Stomach (tissue), 19 donors: ENCODE measurements at places on chromosomes 4 and X. TPM values are rescaled to one million over a fixed set of nuclear protein-coding genes. Genes with fewer than 3 reads are reported as not detected.

DNA sequence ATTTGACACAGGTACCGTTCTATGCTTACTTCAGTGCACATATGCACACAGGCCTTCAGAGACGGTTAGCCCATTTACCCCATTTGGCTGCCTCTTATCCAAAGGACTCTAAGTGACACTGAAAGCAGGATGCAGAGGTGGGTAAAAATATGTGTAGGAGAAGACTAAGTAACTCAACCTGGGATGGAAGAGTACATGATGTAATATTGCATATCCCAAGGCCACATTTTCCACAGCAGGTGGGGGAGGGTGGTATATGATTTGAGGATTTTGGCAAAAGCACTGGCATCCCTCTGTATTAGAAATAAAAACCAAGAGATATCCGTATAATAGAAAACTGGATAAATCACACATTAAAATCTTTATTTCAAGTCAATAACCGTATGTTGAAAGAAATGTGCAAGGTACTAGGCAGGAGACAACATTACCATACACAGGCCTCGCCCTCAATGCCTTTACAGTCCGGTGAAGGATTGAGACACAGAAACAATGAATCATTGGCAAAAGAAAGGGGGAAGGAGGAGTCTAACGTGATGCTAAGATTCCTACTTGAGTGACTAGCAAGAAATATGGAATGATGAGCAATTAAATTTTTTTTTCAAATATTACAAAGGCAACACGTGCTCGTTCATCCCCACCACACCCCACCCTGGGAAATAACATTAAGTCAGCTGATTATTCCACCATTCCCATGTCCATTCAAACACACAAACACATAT, 161.0 kb upstream of the RASGEF1B start:
- DNase-seq, result no peak

- DNase-seq, result no peak
Observed at GRCh38 chr4:151922811-151923210, 162.0 kb upstream of the GATB start.

DNA sequence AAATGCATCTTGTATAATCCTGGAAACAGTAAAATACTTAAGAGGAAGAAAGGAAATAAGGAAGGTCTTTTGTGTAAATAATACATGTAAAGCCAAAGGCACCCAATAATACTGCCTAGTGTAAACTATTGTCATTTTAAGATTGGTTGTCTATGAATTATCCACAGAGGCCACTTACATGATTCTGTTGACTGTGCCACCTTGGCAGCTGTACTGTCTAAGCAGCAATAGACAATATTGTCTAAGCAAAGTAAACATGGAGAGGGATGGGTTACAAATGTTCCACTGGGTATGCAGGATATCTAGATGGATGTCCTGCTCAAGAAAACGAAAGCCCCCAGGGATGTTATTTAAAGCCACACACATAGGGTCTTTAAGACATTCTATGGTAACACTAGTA, 19.4 kb downstream of the BEND4 start:
- DNase-seq, result no peak

GRCh38 chr4:109174224-109174953, 128.1 kb downstream of the COL25A1 start:
- DNase-seq, result no peak

DNA sequence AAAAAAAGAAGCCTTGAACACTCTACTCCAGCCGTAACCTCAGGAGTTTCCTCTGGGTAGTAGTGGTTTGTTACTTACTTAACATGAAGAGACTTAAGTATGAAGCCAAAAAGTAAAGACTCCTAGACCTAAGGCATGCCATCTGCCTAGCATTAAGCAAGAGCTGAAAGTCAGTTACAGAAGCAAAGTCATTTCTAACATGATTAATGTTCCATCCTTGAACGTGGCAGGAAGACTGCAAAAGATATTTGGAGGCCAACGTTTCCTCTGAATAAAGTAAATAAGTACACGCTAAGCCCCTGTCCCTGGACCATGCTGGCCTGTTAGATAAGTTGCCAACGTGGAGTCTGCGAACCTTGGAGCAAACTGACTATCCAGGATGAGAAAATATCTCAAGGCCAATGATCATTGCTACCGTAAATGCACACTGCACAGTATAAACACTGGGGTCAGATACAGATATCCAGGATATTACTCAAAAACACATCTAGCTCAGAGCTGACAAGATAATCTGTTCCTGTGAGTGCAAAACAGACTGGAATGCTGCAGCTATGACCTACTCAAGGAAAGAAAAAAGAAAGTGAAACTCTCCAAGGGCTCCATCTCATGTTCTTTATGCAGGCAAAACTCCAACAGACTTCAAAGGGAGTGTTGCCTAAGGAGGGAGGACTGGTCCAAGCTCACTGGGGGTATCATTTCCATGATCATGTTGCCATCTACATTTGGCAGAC, 255.8 kb downstream of the COL25A1 start:
- DNase-seq, result no peak

- peak; percentile 72 for DNase-seq
Observed at GRCh38 chrX:39162322-39162735, 361.1 kb downstream of the MID1IP1 start.

DNA sequence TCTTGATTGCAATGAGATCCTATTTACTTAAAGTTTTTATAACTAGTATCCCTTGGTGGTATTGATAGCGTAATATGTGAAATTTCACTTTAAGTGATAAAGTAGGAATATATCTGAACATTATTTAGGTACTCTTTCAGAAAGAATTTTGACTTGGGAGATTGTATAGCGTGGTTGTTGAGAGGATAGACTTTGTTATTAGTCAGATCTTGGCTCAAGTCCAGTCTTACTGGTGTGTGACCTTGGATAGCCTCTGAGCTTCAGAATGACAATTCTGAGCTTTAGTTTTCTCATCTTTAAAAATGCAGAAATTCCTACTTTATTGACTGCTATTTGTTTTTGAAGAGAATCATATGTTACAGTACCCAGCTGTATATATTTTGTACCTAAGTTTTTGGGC, 32.6 kb downstream of the DCK start:
- peak; percentile 65 for DNase-seq

GRCh38 chr4:159545556-159545955, 442.7 kb downstream of the RAPGEF2 start:
- DNase-seq, result no peak

GRCh38 chrX:153888344-153888743, 2.4 kb upstream of the L1CAM start:
- DNase-seq, result no peak

LRIT3 gene
- total RNA-seq, result 1.0 TPM

MAGEA9B gene
- total RNA-seq, result not detected

C4orf50 gene
- total RNA-seq, result not detected

GRCh38 chr4:23333556-23333945, 556.3 kb downstream of the PPARGC1A start:
- no peak for DNase-seq

DNA sequence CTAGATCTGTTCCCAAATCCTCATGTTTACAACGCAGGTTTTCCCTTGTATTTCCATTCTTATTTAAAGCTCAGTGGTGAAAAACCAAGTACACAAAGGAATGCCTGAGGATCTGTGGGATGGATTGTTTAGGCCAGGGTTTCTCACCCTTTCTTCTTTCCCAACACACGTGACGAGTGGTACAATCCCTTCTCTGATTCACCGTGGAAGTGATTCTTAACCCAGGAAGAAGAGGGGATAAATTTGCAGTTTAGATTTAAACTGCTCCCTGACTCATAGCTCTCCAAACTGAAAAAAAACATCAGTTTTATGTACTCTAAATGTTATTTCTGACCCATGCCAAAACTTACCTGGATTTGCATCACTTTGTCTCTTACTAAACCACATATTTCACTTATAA, 17.0 kb downstream of the PAQR3 start:
- no peak for DNase-seq

ZNF81 gene
- total RNA-seq, result 2.0 TPM

- DNase-seq, result peak; percentile 70
Observed at GRCh38 chr4:184807797-184808712, 17.7 kb downstream of the ACSL1 start.

DNA sequence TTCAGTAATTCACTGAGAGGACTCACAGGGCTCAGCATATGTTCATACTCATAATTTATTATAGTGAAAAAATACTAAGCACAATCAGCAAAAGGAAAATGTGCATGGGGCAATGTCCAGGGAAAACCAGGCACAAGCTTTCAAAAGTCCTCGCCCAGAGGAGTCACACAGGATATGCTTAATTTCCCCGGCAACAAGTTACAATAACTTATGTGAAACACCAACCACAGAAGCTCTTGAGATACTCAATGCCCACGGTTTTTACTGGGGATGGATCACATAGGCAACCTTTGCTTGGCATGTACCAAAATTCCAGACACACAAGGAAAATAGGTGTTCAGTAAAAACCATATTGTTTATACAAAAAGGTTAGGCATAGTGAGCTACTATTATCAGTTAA, 38.5 kb upstream of the STPG2 start:
- no peak for DNase-seq

DNA sequence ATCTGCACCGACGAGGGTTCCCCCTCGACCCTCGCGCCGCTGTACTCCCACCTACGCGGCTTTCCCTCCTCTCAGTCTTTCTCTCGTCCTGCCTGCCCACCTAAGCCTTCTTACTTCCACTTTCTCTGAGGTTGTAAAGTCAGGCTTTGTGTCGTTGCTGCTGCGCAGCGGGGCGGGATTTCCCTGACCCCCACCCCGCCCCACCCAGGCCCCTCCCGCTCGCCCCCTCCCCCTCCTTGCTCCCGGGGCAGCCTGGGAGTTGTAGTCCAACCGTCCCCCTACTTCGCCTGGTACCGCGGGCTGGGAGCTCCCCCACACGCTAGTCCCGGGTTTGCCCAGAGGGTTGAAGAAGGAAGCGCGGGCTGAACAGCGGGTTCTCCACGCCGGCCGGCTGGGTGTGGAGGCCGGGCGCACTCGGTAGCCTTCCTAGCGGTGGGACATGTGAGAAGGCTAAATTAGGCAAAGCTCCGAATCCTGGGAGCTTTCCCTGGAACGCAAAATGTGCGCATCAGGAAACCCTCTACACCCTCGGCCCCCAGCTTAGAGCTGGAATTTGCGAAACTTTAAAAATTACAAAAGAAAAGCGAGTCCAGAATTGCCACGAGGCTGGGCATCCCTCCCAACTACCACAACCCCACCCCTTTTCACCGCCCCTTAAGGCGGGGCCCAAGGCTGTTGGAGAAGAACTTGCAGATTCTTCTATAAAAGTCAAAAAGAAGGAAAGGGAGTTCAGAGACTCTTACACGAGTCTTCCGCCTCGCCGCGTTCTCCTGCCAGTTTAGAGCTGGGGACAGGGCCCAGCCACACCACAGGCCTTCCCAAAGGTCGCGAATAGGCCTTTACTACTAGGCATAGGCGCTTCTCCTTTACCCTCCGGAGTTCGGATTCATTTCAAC, at the start of gene ATP11C:
TSS of gene ATP11C (minus strand) at position 153 of the 896 bp plus-strand sequence. CDS start 1,011 bp downstream, outside the sequence.
- DNase-seq, result peak; percentile 81

GRCh38 chr4:108172231-108172752, 3.6 kb upstream of the LEF1 start:
- no peak for DNase-seq

GRCh38 chrX:26597981-26598380, 382.0 kb downstream of the MAGEB5 start:
- no peak for DNase-seq

- DNase-seq, result no peak
Observed at GRCh38 chr4:74394476-74395136, 29.7 kb downstream of the EREG start.

DNA sequence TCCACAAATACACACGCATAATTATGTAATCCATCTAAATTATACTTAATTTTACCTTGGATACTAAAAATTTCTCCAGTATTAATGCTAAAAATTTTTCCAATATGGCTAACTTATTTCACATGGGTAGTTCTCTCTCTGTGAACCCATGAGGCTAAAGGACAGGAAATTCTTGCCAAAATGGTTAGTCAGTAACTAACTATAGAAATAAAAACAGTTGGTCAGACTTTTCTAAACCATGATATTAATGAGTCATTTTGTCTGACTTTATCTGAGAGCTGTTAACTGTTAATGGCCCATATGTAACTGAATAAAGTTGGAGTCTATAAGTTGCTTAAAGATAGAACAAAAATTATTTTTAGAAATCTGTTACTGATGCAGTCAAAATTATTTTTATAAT, 549.4 kb downstream of the TLL1 start:
- DNase-seq, result no peak

DNA sequence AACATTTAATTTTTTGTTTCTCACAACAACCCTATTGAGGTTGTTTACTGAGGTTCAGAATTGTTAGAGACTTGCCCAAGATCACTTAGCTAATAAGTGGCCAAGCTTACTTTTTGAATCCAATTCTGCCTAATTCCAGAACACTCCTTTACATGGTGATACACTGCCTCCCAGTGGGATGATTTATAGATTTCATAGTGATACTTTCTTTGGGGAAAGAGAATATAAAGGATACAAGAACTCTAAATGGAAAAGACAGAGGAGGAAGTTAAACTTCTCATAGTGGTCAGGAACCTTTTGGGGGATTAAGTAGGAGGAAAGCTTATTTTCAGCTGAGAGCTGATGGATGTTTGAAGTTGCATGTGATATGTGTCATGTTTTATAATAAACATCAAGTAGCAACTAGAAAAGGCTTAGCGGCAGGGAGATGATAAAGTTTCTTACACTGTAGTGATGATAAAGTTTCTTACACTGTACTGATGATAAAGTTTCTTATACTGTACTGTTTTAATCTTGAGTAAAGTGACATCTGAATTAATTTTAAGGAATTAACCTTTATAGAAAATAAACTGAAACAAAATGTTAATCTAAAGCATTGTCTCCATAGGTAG, 15.3 kb downstream of the STAG2 start:
- DNase-seq, result no peak

GRCh38 chr4:37383579-37384229, 139.2 kb downstream of the NWD2 start:
- no peak for DNase-seq

ADGRG2 gene
- 1.3 TPM for total RNA-seq

- DNase-seq, result no peak
Observed at GRCh38 chrX:110743679-110744340, 51.8 kb downstream of the CHRDL1 start.
